ENCODE measurements at places on chromosomes 6 and 20.

DNA sequence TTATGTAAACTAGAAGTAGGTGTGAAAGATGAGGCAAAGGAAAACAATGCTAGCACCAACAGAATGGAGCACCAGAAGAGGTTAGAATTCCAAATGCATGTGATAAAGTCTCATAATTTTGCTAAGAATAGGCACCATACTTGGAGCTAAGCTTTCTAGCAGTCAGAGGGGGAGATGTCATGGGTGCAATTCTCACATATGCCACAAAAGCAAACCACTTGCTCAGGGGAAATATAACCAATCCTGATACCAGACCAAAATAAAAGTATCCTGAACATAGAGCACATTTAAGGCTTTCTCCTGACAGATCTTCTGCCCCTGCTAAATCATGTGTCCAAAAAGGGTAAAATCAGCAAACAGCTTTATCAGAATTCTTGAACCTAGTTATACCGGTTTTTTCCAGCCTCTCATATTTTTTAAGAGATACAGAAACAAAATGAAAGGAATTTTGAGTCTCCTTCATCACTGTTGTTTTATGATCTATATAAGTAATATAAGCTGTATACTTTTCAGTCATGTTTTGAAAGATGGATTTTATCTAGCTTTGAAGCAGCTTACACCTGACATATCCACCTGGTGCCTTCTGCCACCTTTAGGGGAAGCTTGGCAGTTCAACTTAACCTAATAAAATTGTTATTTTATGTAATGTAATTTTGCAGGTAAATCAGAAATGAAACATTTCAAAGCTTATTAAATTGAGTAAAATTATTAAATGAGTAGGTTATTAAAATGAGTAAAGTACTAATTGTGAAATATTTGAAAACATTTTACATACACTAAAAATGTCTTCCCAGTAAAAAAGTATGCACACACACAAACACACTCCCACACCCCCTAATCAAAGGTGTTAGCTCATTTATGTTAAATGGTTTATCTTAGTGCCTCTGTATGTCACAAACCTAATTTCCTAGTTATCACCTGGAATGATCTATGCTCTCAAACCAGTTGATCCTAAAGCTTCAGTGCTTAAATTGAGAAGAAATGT, 2.8 kb downstream of the SPO11 start:
- DNase-seq: no peak

- no peak for DNase-seq
Observed at GRCh38 chr20:35893942-35894341, 60.4 kb downstream of the SCAND1 start.

GRCh38 chr20:33071198-33071597, 8.2 kb upstream of the BPIFB4 start:
- DNase-seq: no peak

GRCh38 chr6:9564021-9564420, 850.9 kb downstream of the TFAP2A start:
- DNase-seq: peak; percentile 12

- DNase-seq: peak; percentile 25
Observed at GRCh38 chr6:154614101-154614500, 103.6 kb upstream of the CNKSR3 start.

- no peak for DNase-seq
Observed at GRCh38 chr6:76422511-76423213, 350.2 kb upstream of the IMPG1 start.

- no peak for DNase-seq
Observed at GRCh38 chr6:15773806-15774410, 111.1 kb upstream of the DTNBP1 start.

- no peak for DNase-seq
Observed at GRCh38 chr6:37709932-37710555, 12.4 kb upstream of the MDGA1 start.

- no peak for DNase-seq
Observed at GRCh38 chr6:169160091-169160854, 93.4 kb downstream of the THBS2 start.

DNA sequence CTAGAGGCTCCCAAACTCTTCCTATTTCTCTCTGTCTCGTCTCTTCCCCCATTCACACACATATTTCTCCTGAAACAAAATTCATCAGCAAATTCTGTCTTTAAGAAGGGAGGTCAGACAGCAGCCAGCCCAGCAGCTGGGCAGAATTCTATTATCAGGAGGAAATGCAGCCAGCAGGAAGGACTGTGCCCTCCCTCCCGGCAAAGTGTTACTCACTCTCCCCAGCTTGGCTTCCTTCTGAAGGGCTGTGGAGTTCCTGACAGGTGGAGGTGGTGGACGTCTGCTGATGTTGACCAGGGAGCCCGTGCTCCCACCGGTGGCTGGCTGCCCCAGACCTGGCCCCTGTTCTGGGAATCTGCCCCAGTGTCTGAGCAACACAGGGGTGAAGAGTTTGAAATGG, 37.3 kb downstream of the KCNB1 start:
- no peak for DNase-seq

GRCh38 chr6:92623431-92623830, 795.9 kb downstream of the EPHA7 start:
- no peak for DNase-seq

- no peak for DNase-seq
Observed at GRCh38 chr20:2701671-2702081, 9.1 kb downstream of the EBF4 start.

DNA sequence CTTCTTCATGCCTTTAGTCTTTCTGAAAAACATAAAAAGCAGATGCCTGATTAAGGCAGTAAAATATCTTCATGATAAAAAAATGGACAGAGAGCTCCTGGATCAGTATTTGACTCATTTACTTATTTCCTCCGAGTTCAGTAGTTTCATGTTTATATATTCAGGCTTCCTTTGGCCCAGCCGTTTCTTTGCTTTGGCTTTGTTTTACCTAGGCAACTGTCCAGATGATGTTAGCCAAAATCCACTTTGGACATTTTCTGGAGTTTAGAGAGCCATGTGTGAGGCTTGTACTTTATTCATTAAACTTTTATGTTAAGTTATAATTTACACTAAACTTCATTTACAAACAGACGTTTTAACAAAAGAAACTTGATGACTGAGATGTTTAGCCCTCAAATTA, 307.1 kb upstream of the RSPO3 start:
- no peak for DNase-seq

- no peak for DNase-seq
Observed at GRCh38 chr6:167420858-167421766, 96.2 kb downstream of the TTLL2 start.

DNA sequence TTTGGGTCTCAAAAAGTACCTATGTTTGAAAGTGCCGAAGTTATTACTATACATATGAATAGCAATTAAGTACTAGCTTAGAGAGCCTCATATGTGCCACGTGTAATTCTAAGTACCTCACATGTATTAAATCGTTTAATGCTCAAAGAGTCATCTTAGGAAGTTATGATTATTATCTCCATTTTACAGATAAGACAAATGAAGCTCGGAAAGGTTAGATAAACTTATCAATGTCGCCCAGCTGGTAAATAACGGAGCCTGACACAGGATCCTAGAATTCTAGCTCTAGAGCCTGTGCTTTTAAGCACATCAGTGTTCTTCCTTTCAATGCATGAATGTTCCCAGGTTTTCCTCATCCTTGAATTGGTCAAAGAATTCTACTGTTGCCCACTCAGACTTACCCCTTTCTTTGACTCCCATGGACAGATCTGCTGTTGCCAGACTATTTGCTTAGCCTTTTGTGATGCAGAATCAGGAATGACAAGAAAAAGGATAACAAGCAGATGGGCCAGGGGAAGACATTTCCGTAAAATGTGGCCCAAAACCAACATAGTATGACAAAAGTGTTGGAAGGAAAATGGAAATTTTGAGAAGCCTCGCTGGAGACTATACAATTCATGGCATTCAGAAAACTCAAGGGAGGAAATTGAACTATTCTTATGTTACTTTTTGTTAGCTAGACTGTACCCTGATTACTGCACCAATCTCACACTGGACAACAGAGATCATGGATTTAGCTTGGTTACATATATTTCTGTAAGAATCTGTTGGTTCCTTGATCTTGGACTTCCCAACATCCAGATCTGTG, 237.1 kb upstream of the CITED2 start:
- no peak for DNase-seq

GRCh38 chr6:148383658-148384368, 41.2 kb downstream of the SASH1 start:
- DNase-seq: no peak

- no peak for DNase-seq
Observed at GRCh38 chr20:22578221-22579118, 5.9 kb downstream of the FOXA2 start.

GRCh38 chr6:19028201-19028600, 641.1 kb downstream of the RNF144B start:
- no peak for DNase-seq

DNA sequence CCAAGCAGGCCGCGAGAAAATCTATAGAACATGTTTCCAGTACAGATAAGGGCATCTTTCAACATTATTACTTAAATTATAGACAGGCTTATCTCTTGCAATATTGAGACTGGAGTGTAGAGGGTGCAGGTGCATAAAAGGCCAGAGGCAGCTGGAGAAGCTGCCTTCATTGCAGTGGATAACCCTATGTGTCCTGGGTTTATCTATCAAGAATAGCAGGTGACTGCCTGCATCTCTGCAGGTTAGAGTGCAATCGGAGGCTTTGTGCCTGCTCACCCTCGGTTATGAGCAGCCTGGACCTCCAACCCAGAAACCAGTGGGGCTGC, 28.7 kb upstream of the ECI2 start:
- DNase-seq: no peak

GRCh38 chr6:30655743-30656094, 8.8 kb downstream of the C6orf136 start:
- peak; percentile 25 for DNase-seq

- DNase-seq: no peak
Observed at GRCh38 chr20:6829510-6830116, 62.1 kb downstream of the BMP2 start.

GRCh38 chr6:12473494-12473893, 183.3 kb downstream of the EDN1 start:
- no peak for DNase-seq

- DNase-seq: no peak
Observed at GRCh38 chr6:124987291-124987690, 25.1 kb downstream of the RNF217 start.

- peak; percentile 96 for DNase-seq
Observed at GRCh38 chr20:50320901-50321796, 130.5 kb downstream of the CEBPB start.

DNA sequence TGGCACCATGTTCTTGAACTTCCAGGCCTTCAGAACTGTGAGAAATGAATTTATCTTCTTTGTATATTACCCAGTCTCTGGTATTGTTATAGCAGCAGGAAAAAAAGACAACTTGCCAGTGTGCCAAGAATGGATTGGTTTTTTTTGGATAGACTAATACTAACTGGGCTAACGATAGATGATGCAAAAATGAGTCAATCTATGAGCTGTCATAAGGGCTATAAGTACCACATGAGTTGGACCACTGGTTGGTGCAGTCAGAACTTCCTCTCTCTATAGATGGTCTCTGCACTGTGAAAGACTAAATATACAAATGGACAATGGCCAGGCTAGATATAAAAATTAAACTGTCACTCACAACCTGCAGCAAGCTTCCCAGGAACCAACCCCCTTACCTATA, 87.6 kb upstream of the COL21A1 start:
- peak; percentile 80 for DNase-seq

- DNase-seq: no peak
Observed at GRCh38 chr20:47201074-47201730, 155.3 kb downstream of the ZMYND8 start.

GRCh38 chr20:32484225-32484957, 100.7 kb downstream of the NOL4L start:
- DNase-seq: peak; percentile 28

GRCh38 chr6:45678285-45678607, 300.5 kb upstream of the SUPT3H start:
- no peak for DNase-seq

GRCh38 chr6:7762760-7763159, 36.9 kb downstream of the BMP6 start:
- no peak for DNase-seq

GRCh38 chr20:49724408-49725223, 10.9 kb upstream of the B4GALT5 start:
- DNase-seq: peak; percentile 55

- no peak for DNase-seq
Observed at GRCh38 chr20:61850926-61851900, 214.5 kb downstream of the TAF4 start.

- peak; percentile 52 for DNase-seq
Observed at GRCh38 chr6:125931733-125932450, 24.7 kb upstream of the HINT3 start.

GRCh38 chr6:30149858-30150550, 11.0 kb downstream of the TRIM10 start:
- DNase-seq: no peak

DNA sequence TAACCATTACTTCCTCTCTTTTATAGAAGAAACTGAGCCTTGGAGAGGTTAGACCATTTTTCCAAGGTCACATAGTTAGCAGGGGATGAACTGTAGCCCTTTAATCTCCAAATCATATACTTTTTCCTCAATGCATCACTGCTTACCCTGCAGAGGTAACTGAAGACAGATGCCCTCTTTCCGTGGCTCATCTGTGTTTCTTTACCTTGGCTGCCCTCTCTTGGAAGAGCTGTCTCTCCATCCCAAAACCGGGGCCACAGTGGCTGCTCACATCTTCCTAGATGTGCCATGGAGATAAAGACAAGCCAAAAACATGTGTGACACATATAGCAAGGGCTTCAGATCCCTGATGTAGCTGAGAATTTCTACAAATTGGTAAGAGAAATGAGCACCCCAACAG, 581 bp upstream of the ALDH8A1 start:
- DNase-seq: no peak

DNA sequence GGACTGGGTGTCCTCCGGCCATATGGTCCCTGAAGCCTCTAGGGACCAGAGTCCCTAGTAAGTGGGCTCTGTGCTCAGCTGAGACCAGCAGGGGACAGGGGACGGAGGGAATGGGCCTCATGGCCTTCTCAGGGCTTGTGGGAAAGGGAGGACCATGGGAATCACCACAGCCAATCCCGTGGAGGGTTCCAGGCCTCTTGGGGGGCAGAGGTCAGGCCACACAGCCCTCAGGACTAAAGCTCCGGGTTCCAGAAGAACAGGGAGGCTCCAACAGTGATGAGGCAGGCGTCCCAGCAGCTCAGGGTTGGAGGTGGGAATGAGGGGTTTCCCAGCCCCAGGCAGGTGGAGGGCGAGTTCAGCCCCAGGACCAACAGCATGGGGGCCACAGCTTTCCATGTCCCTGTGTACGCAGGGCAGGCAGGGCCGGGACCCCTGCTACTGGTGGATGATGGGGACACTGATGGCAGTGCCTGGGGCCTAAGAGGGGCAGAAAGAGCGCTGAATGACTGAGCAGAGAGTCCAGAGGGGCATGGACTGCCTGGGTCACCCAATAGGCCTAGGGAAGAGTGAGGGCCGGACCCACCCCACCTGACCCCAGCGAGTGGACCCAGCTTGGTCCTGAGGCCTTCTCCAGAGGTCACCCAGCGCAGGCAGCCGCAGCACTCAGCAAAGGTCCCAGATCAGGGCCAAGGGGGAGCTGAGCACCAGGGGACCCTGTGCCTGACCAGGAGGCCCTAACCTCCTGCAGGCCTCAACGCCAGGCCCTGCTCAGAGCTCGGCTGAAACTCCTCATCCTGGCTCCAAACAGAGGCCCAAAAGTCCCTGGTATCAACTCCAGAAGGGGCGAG, 8.8 kb downstream of the MYL9 start:
- no peak for DNase-seq

- DNase-seq: no peak
Observed at GRCh38 chr6:63675138-63675537, 39.5 kb downstream of the PHF3 start.

All from EL (cell line).